ENCODE measurements at places on chromosomes 5 and 9.

GRCh38 chr5:74371621-74372020 is 268.9 kb downstream of the ENC1 start:
- no peak for DNase-seq

GRCh38 chr9:136675477-136676296 is 11.6 kb downstream of the AGPAT2 start:
- DNase-seq = no peak

- DNase-seq = no peak
These were observed 24.0 kb upstream of the SLC9A3 start for GRCh38 chr5:548256-548655.

GRCh38 chr9:95090023-95090791 is 227.3 kb downstream of the FANCC start:
- peak; percentile 83 for DNase-seq

DNA sequence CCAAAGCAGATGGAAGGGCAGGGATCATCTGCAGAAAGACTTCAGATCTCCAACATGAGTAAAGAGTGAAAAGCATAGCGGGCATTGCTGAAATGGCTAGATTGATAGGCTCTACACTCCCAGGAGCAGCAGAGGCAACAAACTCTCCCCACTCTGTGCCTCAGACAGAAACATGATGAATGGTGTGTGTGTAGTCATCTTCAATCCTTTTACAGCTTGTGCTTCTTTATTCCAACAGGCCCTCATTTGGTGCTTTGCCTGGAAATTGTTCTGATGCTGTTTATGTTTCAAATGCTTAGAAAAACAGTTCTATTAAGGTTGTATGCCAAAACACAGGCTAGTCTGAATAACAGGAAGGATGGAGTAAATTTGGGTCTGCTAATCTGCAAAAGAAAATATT is 176.2 kb downstream of the DMRTA1 start:
- no peak for DNase-seq

- DNase-seq = no peak
These were observed 12.2 kb downstream of the GPR150 start for GRCh38 chr5:95631991-95632675.

DNA sequence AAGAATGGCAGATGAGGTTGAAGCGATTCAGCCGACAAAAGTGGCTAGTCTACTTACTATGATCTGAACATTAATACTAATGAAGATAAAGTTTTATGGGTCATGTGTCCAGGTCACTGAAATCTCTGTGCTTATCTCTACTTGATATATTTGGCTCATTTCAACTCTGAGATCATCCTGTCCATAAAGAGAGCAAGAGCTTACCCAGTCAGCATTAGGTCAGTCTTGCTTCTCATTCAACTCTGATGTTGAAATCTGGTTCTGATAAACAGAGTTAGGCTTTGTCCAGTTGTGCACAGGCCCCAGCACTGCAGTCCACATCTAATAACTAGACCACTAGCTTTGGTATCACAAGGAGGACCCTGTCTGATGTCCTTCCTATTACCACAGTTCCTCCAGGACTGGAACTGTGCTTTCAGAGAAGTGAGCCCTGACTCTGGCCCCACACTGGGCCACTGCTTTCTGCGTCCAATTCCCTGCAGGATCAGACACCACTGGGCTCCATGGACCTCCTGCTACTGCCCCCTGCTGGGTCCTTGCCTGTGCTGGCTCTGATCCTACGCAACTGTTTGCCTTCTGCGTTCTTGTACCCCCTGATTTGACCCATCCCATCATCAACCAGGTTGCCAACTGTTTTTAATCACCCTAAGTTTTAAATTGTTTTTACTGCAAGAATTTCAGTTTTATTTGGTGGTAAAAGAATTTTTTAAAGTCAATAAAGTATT is 23.7 kb upstream of the FAM120A start:
- DNase-seq = no peak

GRCh38 chr9:28735738-28736342 is 1162.6 kb upstream of the C9orf72 start:
- no peak for DNase-seq

DNA sequence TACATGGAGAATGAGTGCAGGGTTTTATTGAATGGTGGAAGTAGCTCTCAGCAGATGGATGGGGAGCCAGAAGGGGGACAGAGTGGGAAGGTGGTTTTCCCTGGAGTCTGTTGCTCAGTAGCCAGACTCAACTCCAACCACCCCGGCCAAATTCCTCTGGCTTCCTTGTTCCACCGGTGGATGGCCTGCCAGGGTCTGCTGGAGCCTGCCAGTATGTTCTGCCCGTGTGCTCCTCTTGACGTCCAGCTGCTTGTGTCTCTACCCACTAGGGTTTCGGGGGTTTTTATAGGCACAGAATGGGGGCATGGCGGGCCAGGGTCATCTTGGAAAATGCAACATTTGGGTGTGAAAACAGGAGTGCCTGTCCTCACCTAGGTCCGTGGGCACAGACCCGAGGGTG is 51.4 kb upstream of the KLF9 start:
- DNase-seq = no peak

GRCh38 chr5:59521476-59521875 is 372.1 kb downstream of the PDE4D start:
- DNase-seq = no peak

- no peak for DNase-seq
These were observed 44.7 kb upstream of the LMX1B start for GRCh38 chr9:126569036-126569435.

- DNase-seq = peak; percentile 72
These were observed 566 bp upstream of the FOCAD start for GRCh38 chr9:20683351-20684034.

- peak; percentile 41 for DNase-seq
These were observed 58.0 kb upstream of the FSD1L start for GRCh38 chr9:105389796-105390195.

GRCh38 chr5:142853682-142854081 is 83.5 kb downstream of the ARHGAP26 start:
- no peak for DNase-seq

DNA sequence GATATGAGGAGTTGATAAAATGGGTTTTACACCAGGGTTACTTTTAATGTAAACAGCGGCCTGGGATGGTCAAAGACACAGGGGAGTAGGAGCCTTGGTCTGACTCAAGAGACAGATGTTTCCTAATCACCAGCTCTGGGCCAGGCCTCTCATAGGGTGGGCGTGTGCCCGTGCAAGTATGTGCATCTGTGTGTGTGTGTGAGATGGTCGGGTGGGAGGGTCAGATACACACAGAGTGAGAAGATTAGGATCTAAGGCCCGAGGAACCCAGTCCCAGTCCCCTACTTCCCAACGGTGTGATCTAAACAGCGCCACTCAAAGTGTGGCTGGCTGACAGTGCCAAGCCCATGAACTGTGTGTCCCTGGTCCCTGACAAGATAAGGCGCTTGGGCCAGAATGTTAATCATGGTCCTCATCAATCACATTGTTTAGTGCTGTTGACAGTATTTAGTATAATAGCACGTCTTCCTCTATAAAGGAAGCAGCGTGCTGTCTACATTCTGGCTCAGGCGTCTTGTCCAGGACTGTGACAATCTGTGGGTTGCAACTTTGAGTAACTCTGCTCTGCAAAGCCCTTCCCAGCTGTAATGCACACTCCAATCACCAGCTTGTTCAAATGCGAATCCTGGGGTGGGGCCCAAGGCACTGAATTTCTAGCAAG is 173.7 kb downstream of the DAB2IP start:
- DNase-seq = no peak

DNA sequence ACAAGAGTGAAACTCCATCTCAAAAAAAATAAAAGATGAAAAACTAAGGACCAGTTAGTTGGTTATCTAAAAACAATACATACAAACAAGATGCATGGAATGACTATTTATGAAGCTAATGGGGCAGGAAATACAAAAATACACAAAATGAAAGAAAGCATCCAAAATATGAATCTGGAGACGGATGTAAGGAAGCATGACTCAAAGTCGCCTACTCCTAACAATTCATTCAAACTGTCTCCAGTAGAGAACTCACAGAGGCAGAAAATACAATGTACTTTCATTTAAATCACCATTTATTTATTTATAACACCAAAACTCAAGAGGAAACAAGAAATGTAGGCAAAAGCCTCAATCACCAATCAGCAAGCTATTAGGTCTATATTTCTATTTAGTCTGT is 68.4 kb downstream of the SCAI start:
- DNase-seq = no peak

- no peak for DNase-seq
These were observed 14.1 kb downstream of the FBXL17 start for GRCh38 chr5:108367679-108368334.

DNA sequence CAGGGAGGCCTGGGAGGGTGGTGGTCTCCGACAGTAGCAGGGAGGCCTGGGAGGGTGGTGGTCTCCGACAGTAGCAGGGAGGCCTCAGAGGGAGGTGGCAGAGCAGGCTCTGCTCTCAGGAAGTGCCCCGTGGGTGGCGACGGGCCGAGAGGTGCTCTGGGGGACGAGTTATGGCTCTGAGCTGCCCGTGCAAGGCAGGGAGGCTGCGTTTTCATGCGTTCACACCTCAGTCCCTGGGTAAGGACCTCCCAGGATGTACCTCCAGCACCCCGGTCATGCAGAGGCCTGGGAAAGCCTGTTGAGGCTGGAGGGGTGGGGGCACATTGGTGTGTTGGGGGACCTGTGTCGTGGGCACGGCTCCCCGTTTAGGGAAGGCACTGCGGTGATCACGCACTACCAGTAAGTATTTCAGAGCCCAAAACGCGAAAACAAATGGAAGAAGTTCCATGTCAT is 37.4 kb upstream of the CLPTM1L start:
- no peak for DNase-seq
